CD4-positive, alpha-beta T cell treated with Interleukin-6 for 4 hours (primary cell): ENCODE measurements at places on chromosomes 2 and 18.

- no peak for DNase-seq
Measured at GRCh38 chr2:172299741-172300140, 127.6 kb upstream of the ITGA6 start.

- DNase-seq: no peak
Measured at GRCh38 chr18:68533641-68534040, 181.3 kb downstream of the TMX3 start.

DNA sequence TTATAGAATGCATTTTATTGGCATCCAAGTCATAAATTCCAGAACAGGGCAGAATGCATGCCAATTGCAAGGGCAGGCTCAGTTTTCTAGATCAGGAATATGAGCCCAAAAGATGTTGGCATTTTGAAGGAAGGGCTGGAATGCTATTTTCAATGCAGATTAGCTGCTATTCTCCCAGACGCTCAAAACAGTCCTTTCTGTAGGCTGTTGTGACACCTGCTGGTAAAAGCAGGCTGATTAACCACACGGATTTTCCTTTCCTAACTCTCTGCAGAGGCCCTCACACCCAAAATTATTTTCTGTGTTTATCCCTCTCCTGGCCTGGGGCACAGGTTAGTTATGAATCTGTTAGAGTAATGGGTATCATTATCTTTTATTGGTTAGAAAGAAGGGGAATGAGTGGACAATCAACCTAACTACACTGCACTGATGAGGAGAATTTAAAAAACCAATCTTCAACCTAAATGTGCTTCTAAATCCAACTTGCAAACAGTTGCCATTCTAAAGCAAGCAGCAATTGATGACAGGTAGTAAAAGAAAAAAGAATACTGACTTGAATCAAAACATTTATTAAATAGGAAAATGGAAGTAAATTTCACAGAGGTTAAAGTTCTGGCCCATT is 94.0 kb downstream of the PLA2R1 start:
- peak; percentile 2 for DNase-seq

DNA sequence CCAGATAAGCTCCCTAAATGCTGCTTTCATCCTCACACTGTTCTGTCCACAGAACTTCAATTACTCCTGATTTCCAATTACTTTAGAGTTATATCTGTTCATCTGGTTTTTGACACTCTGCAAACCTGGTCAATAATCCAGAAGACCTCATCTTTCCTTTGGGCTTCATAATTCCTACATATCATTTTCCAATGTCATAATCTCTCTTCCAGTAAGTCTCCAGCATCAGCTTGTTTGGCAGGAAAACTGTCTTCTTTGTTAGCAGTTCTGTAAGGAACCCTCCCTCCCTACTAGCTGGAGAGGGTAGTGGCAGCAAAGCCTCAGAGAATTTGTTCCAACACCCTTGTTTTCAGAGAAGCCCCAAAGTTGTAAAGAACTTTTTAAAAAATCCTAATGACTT is 11.9 kb upstream of the SLC14A1 start:
- DNase-seq: no peak

GRCh38 chr2:154849482-154849881 is 151.0 kb downstream of the KCNJ3 start:
- DNase-seq: no peak

DNA sequence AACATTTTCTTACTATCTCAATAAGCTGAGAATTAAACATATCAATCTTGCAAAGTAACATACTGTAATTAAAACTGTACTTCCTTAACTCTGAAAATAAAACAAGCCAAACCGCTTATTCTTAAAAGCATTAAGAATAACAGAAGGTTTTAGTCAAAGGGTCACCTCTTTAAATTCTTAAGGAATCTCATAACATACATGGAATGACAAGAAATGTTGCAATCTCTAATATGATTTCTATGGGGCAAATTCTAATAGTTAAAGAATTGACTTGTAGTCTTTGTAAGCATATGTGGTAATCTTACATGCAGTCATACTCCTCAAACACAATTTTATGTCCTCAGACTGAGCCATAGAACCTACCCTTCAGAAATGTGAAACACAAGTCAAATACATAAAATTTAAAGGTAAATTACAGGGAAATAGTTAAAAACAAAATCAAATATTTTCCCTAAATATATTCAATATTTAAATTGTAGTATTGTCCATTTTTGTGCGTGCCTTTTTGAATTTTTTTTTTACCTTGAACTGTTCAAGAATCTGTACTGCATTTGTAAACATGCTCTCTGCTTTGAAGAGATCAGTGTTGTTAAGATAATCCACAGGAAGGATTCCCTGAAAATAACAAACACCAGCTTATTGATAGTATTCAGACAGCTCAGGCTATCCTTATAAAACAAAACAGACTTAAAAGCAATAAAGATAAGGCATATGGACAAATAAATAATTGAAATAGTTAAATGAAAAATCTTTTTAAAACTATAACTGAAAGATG is 48.2 kb downstream of the PIGN start:
- no peak for DNase-seq

DNA sequence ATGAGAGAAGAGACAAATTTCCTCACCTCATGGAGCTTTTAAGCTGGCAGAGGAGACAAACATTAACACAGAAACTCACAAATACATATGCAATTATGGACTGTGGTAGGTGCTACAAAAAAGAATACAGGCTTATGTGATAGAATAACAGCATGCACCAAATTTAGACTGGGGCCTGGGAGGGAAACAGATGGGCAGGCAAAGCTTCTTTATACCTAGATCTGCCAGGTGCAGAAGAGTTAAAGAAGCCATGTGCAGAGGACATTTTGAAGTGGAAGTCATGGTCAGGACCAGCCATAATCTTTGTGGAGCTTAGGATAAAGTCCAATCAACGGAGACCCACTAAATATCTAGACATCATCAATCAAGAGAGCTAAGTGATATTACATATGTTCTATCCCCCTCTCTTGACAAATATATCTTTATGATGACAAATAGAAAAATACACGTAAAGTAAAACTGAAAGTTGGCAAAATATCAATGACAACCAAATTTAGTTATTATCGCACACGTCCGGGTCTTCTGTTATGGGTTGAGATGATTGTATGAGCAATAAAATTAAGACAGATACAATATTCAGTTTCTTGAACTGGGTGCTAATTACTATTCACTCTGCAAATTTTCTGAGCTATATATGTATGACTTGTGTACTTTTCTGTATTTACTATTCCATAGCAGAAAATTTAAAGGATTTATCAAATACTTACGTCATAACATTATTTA is 44.1 kb downstream of the CD28 start:
- DNase-seq: no peak

DNA sequence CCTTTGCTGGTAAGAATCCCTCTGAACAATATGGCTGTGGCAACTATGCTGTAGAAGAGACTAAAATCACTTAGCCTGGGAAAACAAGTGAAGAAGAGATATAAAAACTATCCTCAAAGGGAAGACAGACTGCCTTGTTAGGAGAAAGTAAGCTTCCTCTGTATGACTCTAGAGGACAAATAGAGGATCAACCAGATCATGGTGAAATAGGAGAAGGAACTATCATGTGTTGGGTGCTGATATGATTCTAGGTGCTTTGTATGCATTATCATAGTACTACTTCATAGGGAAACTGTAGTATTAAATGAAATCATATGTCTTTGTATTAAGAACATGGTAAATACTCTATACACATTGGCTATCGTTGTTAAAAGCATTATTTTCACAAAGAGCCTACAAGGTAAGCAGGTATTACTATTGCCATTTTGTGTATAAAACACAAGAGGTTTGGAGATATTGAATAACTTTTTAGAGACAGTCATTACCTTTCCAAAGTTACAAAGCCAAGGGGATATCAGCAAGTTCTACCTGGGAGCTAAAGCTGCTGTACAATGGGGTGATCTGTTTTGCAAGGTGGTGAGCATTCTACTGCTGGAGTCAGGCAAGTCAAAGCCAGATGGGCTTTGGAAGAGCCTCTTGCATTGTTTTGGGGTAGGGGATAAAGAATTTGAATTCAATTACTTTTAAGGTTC is 402.6 kb downstream of the ALK start:
- DNase-seq: no peak

DNA sequence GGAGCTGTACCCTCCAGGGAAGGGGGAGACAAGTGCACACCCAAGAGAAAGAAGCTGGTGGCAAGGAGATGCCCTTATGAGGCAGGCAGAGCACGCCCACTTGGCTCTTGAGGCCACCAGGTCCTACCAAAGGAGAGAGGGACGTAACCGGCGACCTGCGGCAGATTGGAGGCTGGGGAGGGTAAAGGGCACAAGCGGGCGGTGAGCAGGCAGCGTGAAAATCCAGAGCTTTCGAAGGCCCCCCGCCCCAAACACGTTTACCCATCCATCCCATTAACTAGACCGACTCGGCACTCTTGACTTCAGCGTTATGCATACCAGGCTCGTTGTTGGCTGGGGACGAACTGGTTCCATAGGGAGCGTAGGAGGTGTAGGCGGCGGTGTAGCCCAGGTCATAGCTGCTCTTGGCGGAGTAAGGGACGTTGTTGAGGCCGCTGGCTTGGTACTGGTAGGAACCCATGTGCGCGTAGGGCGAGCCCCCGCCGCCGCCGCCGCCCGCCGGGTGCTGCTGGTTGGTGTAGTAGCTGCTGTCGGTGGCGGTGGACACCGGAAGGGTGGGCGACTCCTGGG is 794 bp downstream of the DLX2 start:
- DNase-seq: no peak

GRCh38 chr2:222115296-222115695 is 183.5 kb downstream of the PAX3 start:
- no peak for DNase-seq

GRCh38 chr2:136441979-136442714 is 323.2 kb upstream of the THSD7B start:
- DNase-seq: no peak

DNA sequence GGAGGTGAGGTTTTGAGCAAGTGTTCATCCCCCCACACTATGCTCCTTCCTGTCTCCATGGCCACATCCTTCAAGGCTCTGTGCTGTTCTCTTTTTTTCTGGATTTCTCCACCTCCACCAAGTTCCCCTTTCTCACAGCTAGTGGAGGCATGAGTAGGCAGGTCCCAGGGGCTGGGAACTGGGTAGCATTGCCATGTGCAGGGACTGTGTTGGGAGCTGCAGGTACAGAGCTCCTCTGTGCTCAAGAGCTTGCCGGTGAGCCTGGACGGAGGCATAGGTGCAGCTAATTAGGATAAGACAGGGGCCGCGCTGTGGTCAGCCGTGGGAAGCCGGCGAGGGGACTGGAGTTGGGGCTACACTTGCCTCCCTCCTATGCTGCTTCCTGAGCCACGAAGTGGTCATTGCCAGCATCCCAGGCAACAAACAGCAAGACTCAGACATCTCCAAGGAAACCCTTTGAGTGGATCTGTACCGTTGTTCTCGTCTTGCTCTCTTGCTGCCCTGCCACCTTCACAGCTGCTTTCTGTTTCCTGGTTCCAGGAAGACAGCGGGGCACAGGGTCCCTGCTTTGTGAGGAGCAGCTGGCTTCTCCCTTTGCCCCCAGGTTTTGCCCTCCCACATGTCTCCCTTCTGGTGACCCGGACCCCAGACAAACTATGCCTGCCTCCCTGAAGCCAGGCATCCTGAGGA is 36.9 kb downstream of the ATOH8 start:
- no peak for DNase-seq

DNA sequence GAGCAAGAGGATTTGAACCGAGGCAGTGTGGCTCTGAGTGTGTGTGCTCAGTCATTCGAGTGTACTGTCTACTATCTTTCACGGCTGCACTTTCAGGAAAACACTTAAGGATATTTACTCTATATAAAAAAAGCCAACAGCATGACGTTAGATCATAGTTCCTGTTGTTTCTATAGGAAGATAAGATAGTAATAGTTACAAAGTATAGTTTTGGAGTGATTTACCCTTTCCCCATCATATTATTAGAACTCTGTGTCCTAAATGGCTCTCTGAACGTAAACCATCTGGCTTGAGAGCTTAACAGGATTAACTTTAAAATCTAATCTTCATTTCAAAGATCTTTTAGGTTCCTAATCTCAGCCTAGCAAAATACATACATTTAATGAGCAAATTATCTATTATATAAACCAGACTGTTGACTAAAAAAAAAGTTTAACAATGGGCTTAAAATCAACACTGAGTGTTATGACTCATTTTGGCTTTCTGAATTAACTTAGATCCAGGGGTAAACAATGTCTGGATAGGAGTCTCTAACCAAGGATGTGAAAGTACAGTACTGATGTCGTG is 150.3 kb upstream of the DNMT3A start:
- DNase-seq: no peak

- DNase-seq: no peak
Measured at GRCh38 chr2:224837558-224837957, 121.4 kb upstream of the CCDC195 start.

DNA sequence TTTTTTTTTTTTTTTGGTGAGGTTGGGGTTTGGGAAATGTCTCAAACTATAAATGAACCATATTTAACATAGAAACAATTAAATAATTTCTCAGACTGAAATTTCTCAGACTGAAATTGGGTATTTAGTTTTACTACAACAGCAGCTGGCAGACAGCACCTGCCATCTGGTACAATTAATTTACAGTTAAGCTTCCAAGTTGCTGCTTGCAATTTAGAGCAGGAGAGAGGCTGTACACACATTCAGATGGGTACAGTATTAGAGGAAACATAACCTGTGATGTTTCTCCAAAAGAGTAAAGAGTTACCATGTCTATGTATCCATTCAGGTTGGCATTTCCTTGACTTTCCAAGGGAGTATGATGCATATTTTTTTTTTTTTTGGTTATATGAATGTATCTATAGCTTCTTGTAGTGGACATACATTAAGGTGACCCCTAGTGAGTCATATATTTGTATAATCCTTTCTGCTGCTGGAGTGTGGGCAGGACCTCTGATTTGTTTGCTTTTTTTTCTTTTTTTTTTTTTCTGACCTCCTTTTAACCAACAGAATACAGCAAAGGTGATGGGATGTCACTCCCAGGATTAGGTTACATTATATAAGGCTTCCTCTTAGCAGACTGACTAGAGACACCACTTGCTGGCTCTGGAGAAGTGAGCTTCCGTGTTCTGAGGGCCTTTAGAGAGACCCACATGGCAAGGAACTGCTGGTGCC is 201.7 kb downstream of the PTH2R start:
- DNase-seq: no peak

GRCh38 chr2:190088917-190089316 is 26.4 kb upstream of the MSTN start:
- peak; percentile 41 for DNase-seq

GRCh38 chr2:63840081-63840784 is 1.5 kb upstream of the UGP2 start:
- peak; percentile 24 for DNase-seq

DNA sequence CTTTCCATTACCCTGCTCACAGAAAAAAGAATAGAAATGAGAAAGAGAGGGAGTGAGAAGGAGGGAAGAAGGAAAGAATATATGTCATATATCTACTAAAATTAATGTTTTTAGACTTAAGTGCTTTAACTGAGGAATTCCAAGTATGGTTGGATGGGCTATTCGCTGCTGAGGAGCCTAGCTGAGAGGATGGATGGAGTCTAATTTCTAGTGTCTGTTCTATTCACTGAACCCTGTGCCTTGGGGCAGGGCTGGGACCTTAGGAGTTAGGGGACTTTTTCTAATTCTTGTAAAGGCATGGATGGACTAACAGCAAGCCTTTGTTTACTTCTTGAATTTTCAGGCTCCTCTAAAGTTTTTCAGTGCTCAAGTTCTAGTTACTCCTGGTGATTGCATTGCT is 109.8 kb downstream of the PTRHD1 start:
- no peak for DNase-seq
